ENCODE measurements at places on chromosomes 5 and 9.

GRCh38 chr5:31901807-31902530 lies 263.0 kb downstream of the PDZD2 start:
- no peak for DNase-seq

GRCh38 chr5:88536146-88536545 lies 267.5 kb upstream of the TMEM161B start:
- DNase-seq = no peak

DNA sequence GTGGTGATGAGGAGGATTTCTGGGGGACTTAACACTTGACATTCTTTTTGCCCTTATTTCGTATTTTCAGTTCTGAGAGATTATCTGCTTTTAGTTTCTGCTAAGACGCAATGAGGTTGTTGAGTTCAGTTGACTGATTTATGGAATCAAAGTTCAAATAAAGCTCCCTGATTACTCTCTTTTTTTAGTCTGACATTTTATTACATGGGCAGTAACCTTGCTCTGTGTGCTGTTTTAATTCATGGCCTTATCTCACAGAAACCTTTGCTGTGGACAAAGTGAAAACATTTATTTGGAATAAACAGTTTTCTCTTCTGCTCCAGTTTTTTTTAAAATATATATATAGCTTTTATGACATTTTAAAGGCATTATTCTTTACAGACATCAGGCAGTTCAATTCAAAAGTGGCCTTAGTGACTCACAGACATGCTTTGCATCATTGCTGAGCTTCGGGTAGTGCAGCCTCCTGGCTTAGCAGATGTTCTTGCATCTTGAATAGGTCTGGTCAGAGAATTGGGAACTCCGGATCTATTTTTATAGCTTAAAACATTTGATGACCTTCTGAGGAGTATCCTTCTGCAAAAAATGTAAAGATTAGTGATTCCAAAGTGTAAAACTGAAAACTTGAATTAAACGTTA lies 162.9 kb downstream of the FAM170A start:
- DNase-seq = no peak

- DNase-seq = no peak
These were observed 11.1 kb upstream of the GLE1 start for GRCh38 chr9:128493424-128493823.

- no peak for DNase-seq
These were observed 62.1 kb upstream of the SPDL1 start for GRCh38 chr5:169521366-169521983.

GRCh38 chr9:744790-745484 lies 96.6 kb upstream of the DMRT1 start:
- DNase-seq = no peak

DNA sequence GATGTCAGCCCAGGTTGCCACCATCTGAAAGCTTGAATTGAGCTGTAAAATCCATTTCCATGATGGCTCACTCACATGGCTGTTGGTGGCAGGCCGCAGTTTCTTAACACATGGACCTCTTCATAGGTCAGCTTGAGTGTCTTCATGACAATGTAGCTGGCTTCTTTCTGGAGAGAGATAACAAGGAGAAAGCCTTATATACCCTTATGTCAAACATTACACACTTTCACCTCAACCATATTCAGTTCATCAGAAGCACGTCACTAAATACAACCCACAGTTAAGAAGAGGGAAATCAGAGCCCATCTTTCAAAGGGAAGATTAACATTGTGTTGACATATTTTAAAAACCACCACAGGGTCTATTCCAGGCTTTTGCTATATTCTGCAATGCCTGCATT lies 604.4 kb downstream of the PRELID2 start:
- DNase-seq = no peak

GRCh38 chr9:132931178-132931735 lies 13.2 kb downstream of the TSC1 start:
- DNase-seq = no peak

DNA sequence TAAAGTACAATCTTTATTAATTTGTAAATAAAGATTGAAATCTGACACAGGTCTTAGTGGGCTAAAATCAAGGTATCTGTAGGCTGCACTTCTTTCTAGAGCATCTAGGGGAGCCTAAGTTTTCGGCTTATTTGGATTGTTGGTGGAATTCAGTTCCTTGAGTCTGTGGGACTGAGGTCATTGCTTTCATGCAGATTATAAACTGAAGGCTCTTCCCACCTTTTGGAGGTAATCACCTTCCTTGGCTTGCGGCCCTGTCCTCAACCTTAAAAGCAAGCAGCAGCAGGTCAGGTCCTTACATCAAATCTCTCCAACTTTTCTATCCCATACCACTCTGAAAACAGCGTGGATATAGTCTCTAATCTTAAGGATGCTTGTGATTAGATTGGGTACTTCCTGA lies 25.9 kb downstream of the MAT2B start:
- DNase-seq = no peak

DNA sequence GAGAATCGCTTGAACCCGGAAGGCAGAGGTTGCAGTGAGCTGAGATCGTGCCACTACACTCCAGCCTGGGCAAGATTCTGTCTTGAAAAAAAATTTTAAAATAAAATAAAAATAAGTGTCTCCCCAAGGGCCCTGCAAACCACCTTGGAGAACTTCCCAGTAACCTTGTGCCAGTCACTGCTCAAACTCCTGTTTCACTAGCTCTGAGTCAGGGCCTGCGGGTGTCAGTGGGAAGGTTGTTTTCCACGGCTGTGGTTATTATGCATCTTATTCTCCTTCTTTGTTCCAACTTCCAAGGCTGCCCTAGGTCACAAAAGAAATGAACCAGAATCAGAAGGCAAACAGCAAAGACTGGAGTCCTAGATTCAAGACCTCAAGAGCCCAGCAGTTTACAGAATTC lies 246.7 kb downstream of the ADAMTSL1 start:
- no peak for DNase-seq

GRCh38 chr9:14346811-14347405 lies 33.0 kb upstream of the NFIB start:
- no peak for DNase-seq

DNA sequence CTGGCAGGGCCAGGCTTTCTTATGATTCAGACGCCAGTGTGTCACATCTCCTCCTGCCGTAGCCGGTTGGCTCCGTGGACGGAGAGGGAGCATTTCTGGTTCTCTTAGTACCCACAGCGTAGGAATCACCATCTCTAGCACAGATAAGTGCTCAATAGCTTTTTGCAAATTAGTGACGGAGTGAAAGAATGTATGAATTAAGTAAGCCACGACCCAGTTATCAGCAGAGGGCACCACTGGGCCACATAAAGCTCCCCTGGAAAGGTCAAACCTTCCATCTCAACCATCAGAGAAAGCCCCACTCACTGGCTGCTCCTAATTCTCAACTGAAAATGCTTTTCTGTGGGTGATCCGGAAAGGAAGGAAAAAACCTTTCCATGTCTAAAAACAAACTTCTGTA lies 317.0 kb upstream of the ADCY2 start:
- no peak for DNase-seq

DNA sequence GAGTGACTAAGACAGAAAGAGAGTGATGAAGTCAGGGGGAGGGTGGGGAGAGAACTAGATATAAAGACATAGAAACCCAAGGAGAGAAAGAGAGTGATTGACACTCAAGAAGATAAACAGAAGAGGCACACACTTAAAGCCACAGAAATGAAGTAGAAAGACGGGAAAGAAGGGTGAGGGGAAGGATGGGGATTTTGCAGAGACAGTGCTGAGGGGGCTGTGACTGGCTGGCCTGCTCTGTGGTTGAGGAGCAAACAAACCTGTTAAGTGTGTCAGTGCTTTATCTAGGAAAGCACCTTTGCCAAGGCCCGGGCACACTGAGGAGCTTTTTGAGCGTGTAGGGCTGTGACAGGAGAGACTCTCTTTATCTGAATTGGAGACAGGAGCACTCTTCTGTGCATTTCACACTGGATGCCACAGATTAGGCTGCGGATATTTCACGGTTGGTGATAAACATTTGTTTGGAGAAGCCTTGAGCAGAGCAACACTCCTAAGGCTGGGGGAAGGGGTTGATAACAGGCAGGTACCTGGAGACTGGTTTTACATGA lies 109.1 kb downstream of the DOCK2 start:
- DNase-seq = no peak

- no peak for DNase-seq
These were observed 43.6 kb downstream of the CCDC192 start for GRCh38 chr5:127746756-127747155.

- DNase-seq = no peak
These were observed 23.3 kb upstream of the KIF12 start for GRCh38 chr9:114122136-114123027.

GRCh38 chr9:81652058-81652687 lies 37.2 kb downstream of the TLE1 start:
- DNase-seq = no peak

DNA sequence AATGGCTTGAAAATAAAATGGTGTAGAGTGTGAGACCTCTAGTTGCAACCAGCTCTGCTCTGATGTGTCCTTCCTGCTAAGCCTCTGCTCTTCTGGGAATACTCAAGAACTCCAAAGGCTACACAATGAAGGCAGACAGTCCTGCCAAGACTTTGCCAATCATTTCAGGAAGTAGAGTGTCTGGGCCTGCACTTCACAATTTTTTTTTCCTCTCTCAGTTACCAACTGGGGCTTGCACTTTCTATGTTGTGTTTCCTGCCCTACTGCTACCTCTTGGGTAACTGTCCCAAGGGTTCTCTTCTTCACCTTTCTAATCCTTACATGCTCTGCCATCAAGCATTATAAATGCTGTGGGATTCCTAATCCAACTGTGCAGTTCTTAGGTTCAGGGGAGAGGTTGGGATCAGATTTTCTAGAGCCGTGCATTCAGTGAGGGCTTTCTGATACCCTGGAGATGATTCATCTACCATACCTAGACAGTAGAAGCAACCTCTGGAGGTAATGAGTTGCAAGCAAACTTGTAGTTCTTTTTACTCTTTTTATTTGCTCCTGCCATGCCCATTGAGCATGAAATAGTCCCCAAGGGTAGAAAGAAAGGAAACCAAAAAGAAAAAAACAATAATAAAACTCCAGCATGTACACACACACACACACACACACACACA lies 365.9 kb downstream of the MLLT3 start:
- no peak for DNase-seq

DNA sequence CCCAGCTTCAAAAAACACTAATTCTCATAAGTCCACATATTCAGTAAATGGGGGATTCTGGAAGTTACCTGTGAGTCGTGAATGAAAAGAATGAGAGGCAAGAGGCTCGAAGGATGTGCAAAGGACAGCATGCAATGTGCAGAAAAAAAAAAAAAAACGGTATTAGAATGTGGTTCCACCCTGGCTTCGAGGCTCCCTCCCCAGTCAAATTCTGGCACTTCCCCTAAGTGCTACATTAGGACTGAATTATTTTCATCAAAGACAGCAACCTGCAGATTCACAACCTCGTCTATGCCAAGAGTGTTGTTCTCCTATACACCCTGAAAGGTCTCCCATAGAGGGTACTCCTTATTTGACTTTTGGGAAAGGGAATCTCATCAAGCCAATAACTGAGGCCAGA lies 16.5 kb downstream of the CAPSL start:
- no peak for DNase-seq

- no peak for DNase-seq
These were observed 278.1 kb upstream of the KLF4 start for GRCh38 chr9:107767711-107768110.

DNA sequence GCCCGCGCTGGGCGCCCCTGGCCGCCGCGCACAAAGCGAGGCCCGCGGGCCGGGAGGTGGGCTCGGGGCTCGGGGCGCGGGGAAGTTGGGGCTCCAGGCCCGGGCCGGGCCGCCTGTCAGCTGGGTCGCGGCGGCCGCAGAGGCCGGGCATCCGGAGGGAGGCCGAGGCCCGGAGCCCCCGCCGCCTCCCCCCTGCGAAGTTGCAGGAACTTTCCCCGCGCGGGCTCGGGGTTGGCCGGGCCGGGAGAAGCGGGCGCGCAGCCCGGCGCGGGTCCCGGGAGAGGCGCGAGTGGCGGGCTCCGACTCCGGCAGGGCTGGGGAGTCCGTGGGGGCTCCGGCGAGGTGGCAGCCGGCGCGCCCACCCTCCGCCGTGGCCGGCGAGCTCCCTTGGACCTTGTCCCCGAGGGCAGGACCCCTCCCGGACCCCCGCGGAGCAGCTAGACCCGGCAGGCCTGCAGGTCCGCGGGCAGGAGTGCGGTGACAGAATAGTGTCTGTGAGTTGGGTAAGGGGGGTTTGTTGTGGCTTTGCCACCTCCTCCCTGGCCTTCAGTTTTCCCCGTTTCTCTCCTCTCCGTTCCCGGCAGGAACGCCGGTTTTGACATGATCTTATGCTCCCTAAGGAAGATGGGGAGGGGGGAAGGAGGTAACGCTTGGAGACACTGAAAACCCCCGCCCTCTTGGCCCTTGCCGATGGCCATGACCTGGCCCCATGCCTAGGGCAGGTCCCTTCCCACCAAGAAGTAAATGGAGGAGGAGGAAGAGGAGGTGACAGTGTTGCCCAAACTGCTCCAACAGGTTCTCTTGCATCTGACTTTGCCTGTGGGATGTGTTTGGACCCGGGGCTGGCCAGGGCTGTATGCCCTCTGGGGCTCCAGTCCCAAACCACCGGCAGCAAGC lies 942 bp downstream of the PHF2 start:
- no peak for DNase-seq

DNA sequence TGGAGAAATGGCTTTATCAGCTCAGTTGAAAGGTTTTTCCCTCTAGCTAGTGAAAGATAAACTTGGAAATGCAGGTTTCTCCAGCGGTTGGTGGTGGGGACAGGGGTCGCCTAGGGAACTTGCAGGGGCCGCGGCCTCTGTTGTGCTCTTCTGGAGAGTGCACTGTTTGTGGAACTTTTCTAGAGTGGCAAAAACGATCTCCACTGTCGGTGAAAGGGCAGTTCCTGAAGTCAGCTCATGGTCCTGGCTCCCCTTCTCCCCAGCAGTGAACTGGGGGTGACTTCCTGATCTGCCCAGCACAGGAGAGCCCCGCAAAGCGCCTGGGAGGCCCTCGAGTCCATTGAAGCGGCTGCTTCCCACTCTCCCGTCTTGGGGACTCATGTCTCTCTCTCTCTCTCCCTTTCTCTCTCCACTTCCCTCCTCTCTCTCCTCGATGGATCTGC lies 3.2 kb downstream of the IRX1 start:
- DNase-seq = no peak

GRCh38 chr9:20178197-20178596 lies 389.4 kb upstream of the SLC24A2 start:
- no peak for DNase-seq

GRCh38 chr5:143064218-143064641 lies 294.1 kb downstream of the ARHGAP26 start:
- DNase-seq = no peak
